ENCODE measurements at places on chromosomes 3 and 15. TPM values are rescaled to one million over a fixed set of nuclear protein-coding genes. Genes with fewer than 3 reads are reported as not detected.

DNA sequence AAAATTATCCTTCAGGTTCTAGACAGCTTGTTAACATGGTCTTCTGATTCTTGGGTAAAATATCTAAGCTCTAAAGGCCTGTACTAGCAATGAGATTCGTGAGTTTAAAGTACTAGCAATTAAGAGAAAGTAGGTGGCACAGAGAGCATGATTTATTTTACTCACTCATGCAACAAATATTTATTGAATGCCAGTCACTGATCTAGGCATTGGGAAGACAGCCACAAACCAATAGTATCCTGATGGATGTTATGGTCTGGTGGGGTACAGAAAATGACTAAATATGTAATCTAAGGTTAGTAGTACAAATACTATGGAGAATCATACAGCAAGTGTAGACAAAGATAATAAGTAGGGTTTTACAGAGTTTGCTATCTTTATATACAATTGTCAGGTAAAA lies 751.3 kb downstream of the ZNF385D start:
- no peak for DNase-seq
- no peaks in the 10 kb centered on the region for H3K4me1 ChIP-seq
- no peaks in the 10 kb centered on the region for H3K36me3 ChIP-seq
- no peak overlapping the region for H3K4me3 ChIP-seq
- H3K27ac ChIP-seq, result no peak overlapping the region
- no peaks in the 10 kb centered on the region for H3K27me3 ChIP-seq

GRCh38 chr3:86175051-86175536 lies 815.9 kb downstream of the VGLL3 start:
- no peak overlapping the region for H3K4me3 ChIP-seq
- no peaks in the 10 kb centered on the region for H3K4me1 ChIP-seq
- no peaks in the 10 kb centered on the region for H3K27me3 ChIP-seq
- DNase-seq, result no peak
- no peak overlapping the region for H3K27ac ChIP-seq
- no peaks in the 10 kb centered on the region for H3K36me3 ChIP-seq

- H3K27me3 ChIP-seq, result no peaks in the 10 kb centered on the region
- no peaks in the 10 kb centered on the region for H3K4me1 ChIP-seq
- no peaks in the 10 kb centered on the region for H3K36me3 ChIP-seq
- no peak overlapping the region for H3K4me3 ChIP-seq
Observed at GRCh38 chr15:70935631-70936030, 43.0 kb downstream of the LRRC49 start.

The ALG3 gene
- 26.3 TPM for total RNA-seq

DNA sequence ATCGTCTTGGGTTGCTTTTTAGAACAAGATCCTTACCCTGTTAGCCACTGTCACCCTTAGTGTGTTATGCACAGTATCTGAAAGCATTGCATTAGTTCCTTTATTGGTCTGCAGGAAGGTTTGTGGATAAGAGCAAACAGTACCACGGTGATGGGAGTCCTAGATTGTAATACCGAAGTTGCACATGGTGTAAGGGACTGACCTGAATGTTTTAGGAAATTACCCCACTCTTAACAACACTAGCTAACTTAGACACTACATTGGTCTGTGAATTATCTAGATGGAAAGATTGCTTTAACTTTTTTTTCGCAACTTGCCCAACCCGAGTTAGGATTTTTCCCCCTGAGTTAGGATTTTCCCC lies 1.3 kb downstream of the STT3B start:
- H3K4me1 ChIP-seq, result peaks cover 6% of the 10 kb centered on the region
- H3K27me3 ChIP-seq, result no peaks in the 10 kb centered on the region
- no peaks in the 10 kb centered on the region for H3K36me3 ChIP-seq
- peak overlapping the region; percentile 71 for H3K4me3 ChIP-seq
- H3K27ac ChIP-seq, result no peak overlapping the region
- DNase-seq, result no peak

All from ovary (tissue), 10 donors.